ENCODE measurements at places on chromosomes 4 and X.

DNA sequence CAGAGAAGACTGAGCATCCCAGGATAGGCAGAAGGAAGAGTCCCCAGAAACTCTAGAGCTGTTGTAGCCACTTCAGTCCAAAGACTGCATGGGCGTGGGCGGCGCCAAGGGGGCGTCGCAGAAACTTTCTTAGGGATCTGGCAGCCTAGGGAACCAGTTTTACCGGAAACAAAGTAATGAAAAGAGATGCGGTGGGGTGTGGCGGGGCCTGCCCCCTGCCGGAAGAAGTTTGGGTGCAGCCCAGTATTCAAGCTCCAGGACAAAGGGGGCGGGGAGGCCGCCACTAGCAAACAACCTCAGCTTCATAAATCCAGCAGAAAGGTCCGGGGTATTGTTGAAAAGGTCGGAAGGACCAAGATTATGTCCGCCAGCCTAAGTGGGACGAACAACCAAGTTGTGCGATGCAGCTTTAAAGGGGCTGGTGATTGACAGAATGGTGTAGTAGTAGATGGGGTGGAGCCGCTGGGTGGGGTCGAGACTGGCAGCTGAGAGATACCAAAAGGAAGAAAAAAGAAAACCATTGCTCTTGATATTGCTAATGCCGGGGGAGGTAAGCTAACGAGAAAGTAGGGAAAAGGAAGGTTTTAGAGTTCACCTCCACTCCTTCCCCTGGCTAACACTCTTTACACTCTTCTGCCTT lies 190.5 kb downstream of the RRAGB start:
- peak; percentile 10 for DNase-seq

DNA sequence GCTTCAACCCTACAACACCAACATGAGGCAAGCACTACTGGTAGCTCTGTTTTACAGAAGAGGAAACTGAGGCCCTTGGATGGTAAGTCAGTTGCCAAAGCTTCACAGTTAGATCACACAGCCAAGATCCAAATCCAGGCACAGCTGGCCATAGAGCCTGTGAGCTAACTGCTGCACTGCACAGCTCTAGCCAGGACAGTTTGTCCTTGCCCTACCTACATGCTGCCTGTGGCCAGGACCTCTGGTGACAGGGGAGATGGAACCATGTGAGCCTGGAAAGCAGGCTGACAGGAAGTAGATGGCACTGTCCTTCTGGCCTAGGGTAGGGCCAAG lies 257.8 kb downstream of the FBXW7 start:
- no peak for DNase-seq

DNA sequence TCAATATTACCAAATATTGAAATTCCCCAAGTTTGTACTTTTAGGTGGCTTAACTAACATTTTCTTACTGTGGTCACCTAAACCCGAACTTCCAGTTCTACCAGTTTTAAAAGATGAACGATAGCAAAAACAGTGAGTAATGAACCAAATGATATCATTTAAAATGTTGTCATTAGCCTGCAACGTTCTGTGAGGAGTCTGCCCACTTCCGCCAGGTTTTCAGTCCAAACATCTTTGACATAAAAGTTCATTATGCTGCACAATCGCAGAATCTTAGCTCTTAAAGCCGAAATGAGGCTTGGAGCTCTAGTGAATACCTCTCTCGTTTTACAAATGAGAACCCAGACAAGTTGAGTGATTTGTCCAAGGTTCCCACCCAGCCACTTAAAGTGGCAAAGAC lies 762 bp downstream of the PIGA start:
- DNase-seq: no peak

DNA sequence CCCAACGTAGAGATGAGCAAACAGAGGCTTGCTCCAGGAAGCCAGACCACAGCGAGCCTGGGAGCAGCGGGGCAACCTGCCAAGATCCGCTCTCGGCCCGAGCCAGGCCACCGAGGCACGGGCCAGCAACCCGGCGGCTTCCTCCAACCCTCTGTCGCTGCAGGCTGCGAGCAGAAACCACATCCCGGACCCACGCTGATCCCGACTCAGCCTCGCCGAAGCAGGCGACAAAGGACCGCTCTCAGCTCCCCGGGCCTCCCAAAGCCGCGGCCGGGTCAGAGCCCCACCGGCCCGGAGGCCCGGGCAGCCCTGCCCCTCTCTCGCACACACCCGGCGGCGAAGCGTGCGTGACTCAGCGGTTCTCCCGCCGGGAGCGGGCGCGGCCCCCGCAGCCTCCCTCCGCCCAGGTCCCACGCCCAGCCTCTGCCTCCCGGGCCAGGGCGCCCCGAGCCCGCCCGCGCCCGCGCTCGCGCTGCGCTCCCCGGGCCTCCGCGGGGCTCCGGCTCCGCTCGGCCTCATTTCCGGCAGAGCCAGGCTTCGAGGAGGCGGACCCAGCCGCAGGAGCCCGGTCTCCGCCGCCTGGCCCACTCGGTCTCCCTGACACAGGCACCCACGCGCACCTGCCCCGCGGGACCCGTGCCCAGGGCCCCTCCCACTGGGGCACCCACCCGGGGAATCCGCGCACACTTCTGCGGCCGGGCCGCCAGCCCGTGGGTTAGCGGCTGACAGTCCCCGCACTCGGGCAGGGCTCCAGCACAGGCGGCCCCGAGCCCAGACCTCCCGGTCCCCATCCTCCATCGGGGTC lies 1.7 kb downstream of the PPP2R2C start:
- DNase-seq: no peak

- no peak for DNase-seq
These were observed 133.0 kb downstream of the MAD2L1 start for GRCh38 chr4:119933606-119934005.

DNA sequence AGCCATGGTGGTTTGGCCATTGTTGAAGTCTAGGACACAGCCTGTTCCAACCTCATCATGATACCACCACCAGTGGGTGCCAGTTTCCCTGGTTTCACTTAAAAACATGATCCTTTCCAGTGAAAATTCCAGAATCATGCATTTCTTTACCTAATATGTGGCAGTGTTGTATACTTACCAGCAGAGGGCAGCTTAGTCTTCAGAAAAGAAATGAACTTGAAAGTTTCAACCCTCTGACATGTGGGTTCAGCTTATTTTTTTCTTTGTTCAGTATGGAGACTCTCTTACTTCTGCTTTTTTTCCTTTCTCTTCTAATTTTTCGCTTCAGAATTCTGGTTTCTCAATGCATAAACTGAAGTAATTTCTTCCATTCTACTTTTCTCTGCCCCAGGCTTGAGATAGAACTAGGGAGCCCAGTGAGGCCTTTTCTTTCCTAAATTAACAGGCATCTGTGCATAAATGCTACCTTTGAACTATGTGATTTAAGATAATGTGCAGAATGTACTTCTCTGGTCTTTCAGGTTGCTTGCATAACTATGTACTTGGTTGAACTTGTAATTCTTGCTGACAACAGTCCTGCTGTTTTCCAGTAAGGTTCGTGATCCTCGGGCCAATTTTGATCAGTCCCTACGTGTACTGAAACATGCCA lies 10.7 kb downstream of the LIAS start:
- no peak for DNase-seq

- no peak for DNase-seq
These were observed 289.0 kb upstream of the ADGRL3 start for GRCh38 chr4:60911127-60911526.

DNA sequence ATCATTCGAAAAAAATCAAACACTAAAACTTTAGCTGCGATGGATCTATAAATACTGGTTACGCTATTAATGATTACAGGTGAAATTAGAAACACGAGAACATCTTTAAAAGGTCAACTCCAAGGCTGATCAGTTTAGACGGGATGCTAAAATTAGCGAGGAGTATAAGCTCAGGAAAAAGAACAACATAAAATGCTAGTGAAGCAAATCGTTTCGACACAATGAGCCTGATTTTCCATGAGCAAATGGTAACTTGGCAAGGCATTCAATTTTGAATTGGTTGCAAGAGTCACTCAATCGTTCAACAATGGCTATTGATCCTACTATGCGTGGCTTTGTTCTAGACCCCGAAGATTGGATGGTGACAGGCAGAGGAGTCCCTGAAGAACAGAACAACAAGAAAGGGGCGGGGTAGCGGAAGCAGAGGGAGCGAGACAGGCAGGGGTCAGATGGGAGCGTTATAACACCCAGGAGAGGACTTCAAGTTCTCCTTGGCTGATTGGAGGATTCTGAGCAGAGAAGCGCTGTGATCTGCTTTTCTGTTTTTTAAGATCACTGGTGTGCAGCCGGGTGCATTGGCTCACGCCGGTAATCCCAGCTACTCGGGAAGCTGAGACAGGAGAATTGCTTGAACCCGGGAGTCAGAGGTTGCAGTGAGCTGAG lies 146.5 kb downstream of the RBM47 start:
- DNase-seq: no peak

DNA sequence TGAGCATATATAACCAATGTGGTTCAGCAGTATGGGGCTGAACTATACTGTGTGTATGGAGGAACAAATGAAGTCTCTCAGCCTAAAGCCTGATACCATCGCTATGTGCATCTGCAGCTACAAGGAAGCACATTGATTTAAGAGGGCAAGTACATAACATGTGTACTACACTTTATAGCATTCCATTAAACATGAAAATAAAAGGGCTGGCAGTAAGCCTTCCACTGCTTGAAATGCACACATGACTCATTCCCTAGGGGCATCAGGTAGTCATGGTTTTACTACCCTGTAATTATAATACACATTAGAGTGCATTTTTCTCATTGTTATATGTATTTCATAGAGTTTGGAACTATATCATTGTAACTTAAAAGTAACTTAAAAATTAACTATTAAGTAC lies 51.2 kb downstream of the SMARCA1 start:
- no peak for DNase-seq

- DNase-seq: no peak
These were observed at the start of gene NHS for GRCh38 chrX:17374619-17375366. Gene NHS, plus strand, starts transcription at chrX:17375200. Its CDS starts 558 bp downstream, at chrX:17375758.

DNA sequence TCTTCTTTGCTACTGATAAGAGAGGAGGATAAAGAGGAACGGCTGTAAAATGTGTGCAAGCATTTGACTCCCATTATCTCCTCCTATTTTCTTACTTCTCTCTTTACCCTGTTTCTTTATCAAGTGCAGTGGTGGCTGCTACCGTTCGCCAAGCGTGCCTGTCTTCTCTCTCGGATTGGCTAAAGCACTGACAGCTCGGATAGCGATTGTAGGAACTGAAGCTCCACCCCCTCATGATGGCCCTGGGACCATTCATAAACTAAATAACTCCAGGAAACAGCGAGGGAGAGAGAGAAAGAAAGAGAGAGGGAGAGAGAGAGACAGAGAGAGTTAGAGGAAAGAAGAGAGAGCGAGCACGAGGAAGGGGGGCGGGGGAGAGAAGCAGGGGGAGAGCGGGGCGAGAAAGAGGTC lies 305 bp upstream of the MAB21L2 start:
- DNase-seq: no peak

DNA sequence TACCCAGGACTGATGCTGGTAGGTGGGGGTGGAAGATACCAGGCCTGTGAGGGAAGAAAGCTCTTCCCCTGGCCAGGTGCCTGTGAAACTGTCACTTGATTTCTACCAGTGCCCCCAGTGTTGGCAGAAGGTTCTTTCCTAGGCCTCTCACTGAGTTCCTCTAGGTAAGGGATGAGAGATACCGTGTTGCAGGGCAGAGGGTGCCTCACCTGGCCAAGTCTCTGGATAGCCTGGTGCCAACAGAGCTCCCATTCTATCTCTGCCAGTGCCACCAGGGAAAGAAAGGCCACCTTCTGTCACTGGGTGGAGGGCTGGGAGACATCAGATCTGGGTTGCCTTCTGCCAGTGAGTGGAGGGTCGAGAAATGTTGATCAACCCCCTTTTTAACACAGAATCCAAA lies 94.1 kb downstream of the RTL5 start:
- DNase-seq: no peak

DNA sequence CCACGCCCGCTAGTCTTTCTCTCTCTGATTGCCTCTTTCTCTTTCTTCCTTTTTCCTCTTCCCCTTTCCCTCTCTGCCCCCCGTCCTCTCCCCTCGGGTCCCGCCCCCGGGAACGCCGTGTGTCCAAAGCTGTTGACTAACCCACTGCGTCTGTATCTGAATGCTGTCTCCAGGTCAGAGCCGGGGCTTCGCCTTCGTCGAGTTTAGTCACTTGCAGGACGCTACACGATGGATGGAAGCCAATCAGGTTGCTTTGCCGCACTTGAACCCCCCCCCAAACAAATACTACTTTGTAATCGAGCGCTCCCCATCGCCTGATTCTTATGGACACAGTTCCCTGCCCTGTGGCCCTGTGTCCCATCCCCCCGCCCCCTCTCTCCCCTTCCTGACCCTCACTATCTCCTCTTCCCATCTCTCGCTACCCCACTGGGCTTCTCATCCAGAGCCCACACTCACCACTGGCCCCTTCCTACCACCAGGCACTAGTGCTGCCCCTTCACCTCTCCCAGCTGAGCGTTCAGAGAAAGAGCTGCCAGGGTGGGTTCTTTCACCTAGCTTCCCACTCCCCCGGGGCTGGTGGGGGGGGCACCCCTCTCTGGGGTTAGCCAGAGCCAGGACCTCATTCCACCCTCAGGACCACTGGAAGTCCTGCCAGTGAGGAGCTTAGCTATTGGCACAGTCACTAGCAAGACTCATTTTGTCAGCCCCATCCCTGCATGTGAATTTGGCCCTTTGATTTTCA lies 18.6 kb upstream of the UBA1 start:
- DNase-seq: no peak

GRCh38 chr4:108796173-108796572 lies 33.3 kb upstream of the ETNPPL start:
- no peak for DNase-seq

DNA sequence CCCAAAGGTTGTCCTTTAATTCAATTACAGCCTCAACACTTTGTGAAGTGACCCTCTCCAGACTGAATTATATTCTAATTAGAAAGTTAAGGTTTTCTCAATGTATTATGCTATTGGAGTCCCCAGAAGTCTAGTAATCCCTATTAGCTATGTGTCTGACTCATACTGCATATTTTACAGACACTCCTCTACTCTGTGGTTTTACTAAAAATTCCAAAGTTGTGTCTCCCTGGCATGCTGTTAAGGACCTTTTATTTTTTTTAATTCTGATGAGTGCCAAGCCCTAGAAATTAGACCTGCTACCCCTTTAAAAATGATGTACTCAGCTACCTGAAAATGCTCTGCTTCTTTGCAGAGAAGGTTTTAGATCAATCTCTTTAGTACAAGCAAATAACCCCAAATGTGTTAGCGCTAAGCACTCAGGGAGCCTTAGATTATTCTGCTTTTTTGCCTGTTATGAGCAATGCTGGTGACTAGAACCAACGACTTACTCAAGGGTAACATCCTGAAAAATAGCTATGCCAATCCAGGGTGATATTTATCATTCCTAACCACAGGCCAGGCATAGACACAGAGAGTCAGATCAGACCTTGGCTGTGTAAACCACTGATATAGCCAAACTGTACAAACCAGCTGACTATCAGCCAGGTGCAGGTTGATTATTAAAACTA lies 26.1 kb upstream of the CXCL13 start:
- no peak for DNase-seq

- DNase-seq: no peak
These were observed 247.6 kb upstream of the RPS6KA3 start for GRCh38 chrX:20514358-20514757.

DNA sequence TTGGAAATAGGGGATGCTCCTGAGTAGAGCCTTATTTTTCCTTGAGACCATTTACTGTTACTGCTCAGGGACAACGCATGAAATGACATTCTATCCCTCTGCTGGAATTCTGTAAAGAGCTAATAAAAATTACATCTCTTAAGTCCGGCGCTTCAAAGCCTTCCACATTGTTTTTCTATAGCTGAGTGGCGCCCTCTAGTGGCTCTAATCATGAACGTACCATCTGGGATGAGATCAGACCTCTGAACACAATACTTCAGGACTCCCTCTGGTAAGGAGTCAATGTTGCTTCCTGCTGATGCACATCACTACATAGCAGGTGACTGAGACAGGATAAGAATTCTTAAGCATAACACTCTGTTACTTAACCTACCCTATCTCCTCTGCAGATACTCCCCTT lies 6.0 kb downstream of the HMGN5 start:
- peak; percentile 24 for DNase-seq

- no peak for DNase-seq
These were observed 218.7 kb downstream of the CBR4 start for GRCh38 chr4:168791376-168791775.
